ENCODE measurements at places on chromosomes 1 and 21. TPM values are rescaled to one million over a fixed set of nuclear protein-coding genes. Genes with fewer than 3 reads are reported as not detected.

DNA sequence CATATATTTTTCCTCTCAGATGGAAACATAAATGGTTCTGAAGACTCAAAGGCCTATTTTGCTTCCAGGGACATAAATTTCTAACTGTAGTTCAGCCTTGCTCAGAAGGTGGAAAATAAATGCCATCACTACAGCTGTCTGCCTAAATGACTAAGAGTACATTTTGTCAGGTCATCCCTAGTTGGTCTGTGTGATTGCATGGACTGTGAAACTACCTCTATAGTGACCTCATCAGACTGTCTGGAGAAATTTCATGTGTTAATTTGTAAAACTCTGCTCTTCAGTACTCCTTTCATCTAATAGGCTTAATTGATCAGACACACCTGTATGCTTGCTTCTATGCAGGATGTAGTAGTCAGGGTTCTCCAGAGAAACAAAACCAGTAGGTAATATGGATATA, 886.9 kb downstream of the AMY1C start:
- DNase-seq: no peak
- no peak overlapping the region for H3K4me3 ChIP-seq
- no peak overlapping the region for H3K27ac ChIP-seq
- H3K36me3 ChIP-seq: no peaks in the 10 kb centered on the region
- no peaks in the 10 kb centered on the region for H3K4me1 ChIP-seq

DNA sequence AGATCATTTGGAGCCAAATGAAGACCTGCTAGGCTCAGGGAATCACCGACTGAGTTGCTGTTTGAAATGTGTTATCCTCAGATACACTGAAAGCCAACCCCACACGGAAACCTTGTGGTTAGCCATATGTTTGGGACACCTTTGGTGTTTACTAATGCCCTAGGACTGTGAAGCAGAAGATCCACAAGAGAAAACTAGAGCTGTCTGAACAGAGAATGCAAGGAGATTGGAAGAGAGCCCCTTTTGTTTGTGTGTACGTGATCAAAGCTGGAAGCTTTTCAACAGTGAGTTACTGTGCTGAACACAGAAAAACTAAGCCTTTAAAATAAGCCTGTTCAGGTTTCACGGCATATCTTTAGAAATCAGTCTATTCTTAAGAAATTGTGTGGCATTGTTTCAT, 908.2 kb upstream of the ADGRL2 start:
- H3K36me3 ChIP-seq: no peaks in the 10 kb centered on the region
- no peak overlapping the region for H3K4me3 ChIP-seq
- no peak for DNase-seq
- H3K27me3 ChIP-seq: no peaks in the 10 kb centered on the region
- no peak overlapping the region for H3K27ac ChIP-seq
- no peaks in the 10 kb centered on the region for H3K4me1 ChIP-seq

GRCh38 chr1:8985915-8986813, 40.1 kb downstream of the SLC2A7 start:
- peaks cover 63% of the 10 kb centered on the region for H3K4me1 ChIP-seq
- H3K4me3 ChIP-seq: peak overlapping the region; percentile 70
- H3K27ac ChIP-seq: peak overlapping the region; percentile 94

DNA sequence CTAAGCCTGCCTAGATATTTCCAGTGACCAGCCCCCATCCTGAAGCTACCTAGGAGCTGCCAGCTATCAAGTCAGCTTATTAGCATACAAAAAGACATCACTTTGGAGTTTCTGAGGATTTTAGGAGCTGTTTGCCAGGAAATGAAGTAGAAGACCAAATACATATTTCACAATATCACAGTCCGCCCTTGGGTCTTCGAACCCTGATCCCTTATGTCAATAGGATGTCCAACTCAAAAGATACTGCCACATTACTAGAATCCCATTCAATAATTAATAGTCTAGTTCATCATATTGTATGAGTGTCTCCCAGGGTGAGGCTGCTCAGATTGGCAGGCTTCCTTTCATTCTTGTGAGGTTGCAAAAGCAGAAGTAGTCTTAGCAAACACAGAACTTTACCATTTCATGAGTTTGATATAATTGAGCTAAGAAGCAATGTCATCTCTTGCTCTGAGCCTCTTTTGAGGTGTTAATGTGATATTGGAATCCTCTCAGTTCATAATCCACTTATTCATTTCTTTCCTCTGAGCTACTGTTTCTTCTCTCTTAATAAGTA, 13.6 kb downstream of the IPO9 start:
- H3K36me3 ChIP-seq: peaks cover 17% of the 10 kb centered on the region
- no peaks in the 10 kb centered on the region for H3K27me3 ChIP-seq
- peaks cover 4% of the 10 kb centered on the region for H3K4me1 ChIP-seq
- DNase-seq: no peak

Gene OLFM3
- total RNA-seq: not detected

- H3K36me3 ChIP-seq: no peaks in the 10 kb centered on the region
- H3K4me3 ChIP-seq: peak overlapping the region; percentile 55
- no peaks in the 10 kb centered on the region for H3K27me3 ChIP-seq
- peaks cover 30% of the 10 kb centered on the region for H3K4me1 ChIP-seq
- no peak for DNase-seq
Measured at GRCh38 chr1:173330149-173330951, 123.2 kb upstream of the TNFSF4 start.

- no peaks in the 10 kb centered on the region for H3K4me1 ChIP-seq
- no peak overlapping the region for H3K4me3 ChIP-seq
Measured at GRCh38 chr1:107648071-107648470, 316.9 kb downstream of the VAV3 start.

DNA sequence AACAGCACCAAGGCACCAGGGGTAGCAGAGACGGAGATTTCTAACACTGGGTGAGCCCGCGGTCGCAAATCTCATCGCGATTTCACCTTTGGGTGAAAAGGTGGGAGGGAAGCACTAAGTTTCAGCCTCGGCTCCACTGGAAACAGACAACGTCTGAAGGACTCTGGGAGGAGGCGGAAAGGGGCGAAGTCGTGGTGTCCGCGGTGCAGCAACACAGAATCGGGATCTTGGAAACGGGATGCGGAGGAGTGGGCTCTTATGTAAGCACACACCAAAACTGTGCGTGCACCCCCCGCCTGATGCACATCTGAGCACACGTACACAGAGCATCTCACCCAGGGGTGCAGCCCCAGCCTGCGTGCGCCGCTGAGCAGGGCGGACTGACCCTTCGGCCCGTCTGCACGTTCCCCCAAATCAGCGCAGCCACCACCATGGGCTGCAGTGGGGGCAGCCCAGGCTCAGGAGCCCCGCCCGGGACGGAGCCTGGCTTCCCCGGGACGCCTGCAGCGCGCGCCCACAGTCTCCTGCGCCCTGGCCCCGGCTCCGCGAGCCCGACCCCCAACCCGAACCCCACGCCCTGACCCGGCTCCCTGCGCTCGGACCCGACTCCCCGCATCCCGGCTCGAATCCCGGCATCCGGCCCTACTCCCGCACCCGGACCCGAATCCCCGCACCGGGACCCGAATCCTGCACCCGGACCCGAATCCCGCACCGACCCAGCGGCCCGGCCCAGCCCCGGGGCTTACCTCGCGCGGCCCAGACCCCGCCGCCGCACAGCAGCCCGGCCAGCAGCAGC, 670 bp downstream of the CLSTN1 start:
- H3K27me3 ChIP-seq: no peaks in the 10 kb centered on the region
- peak overlapping the region; percentile 92 for H3K27ac ChIP-seq
- peaks cover 49% of the 10 kb centered on the region for H3K4me1 ChIP-seq
- peaks cover 19% of the 10 kb centered on the region for H3K36me3 ChIP-seq
- peak; percentile 47 for DNase-seq

Gene VWA5B1
- not detected for total RNA-seq

- no peak overlapping the region for H3K27ac ChIP-seq
- peaks cover 16% of the 10 kb centered on the region for H3K36me3 ChIP-seq
- peaks cover 27% of the 10 kb centered on the region for H3K4me1 ChIP-seq
- H3K4me3 ChIP-seq: no peak overlapping the region
- DNase-seq: no peak
- H3K27me3 ChIP-seq: no peaks in the 10 kb centered on the region
Measured at GRCh38 chr1:16349847-16350406, 2.4 kb downstream of the FBXO42 start.

DNA sequence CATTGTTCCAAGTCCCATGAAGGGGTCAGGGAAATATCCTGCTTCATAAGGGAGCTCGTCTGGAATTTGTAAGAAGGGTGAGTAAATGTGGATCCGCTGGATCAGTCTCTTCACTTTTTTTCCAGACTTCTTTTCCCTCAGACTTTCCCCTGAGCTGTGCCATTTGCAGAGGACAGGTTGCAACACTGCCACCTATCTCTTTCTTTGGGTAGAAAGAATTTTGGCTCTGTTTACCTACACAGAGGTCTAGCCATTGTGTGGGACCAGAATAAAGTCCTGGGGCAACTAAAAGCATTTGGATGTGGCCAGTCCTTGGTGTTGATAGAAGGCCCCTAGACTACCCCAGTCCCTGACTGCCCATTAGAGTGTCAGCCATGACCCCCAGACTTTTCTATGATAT, 1146.7 kb upstream of the PRMT6 start:
- no peaks in the 10 kb centered on the region for H3K36me3 ChIP-seq
- no peaks in the 10 kb centered on the region for H3K27me3 ChIP-seq
- no peak for DNase-seq
- no peaks in the 10 kb centered on the region for H3K4me1 ChIP-seq
- no peak overlapping the region for H3K4me3 ChIP-seq

Gene CCDC30
- total RNA-seq: 2.2 TPM

GRCh38 chr1:35448344-35448801, 108.8 kb downstream of the KIAA0319L start:
- H3K4me3 ChIP-seq: no peak overlapping the region
- H3K27me3 ChIP-seq: no peaks in the 10 kb centered on the region
- no peak overlapping the region for H3K27ac ChIP-seq
- H3K36me3 ChIP-seq: peaks cover 22% of the 10 kb centered on the region
- peaks cover 23% of the 10 kb centered on the region for H3K4me1 ChIP-seq

DNA sequence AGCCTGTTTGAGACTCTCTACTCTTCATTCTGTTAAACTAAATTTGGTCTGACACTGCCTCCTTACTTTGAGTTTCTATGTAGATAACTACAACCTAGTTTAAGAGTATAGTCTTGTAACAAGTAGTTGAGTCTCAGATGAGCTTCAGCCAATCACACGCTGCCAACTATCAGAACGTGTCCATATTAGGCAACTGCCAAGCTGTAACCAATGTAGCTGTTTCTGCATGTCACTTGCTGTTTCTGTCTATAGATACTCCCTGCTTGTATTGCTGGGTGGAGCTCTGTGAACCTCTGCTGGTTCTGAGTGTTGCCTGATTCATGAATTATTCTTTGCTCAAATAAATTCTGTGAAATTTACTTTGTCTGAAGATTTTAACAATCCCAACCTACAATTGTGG, 452.6 kb upstream of the NR5A2 start:
- no peaks in the 10 kb centered on the region for H3K27me3 ChIP-seq
- H3K4me1 ChIP-seq: no peaks in the 10 kb centered on the region
- no peak for DNase-seq
- H3K27ac ChIP-seq: no peak overlapping the region
- no peaks in the 10 kb centered on the region for H3K36me3 ChIP-seq

Gene CAPZA1
- total RNA-seq: 279 TPM
